T-helper 9 cell (primary cell): ENCODE measurements at places on chromosomes 6 and 20.

DNA sequence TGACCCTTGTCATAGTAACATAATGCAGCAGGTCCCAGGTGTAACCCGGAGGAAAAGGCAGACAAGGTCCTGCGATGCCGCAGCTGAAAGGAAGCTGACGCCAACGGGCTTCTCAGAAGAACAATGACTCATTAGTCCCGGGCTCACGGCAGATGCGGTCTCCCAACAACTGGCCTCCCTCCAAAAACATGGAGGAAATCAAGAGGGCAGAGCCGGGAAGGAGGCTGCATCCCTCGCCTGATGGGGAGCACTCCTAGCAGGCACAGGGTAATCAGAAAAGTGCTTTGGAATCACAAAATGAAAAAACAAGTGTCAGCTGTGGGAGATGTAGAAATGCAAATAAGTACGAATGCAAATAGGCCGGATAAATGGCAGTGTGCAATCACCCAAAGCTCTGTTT is 165.2 kb upstream of the AGPAT4 start:
- DNase-seq = no peak

DNA sequence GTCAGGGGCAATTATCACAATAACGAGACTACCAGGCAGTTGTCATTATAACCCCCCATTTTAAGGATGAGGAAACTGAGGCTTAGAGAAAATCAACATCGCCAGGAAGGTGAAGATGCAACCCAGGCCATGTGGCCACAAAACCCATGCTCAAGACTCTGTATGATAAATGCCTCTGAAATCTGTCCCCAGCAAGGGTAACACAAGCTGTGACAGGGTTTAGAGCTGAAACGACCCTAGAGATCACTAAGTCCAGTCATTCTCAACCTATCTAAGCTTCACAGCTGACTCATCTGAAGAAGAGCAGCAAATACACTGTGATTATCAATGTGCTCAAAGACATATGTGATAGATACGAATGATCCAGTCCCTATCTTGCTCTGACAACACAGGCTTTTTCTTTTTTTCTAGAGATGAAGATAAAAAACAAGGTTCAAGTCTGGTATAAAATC is 47.0 kb downstream of the ARHGAP18 start:
- DNase-seq = no peak

DNA sequence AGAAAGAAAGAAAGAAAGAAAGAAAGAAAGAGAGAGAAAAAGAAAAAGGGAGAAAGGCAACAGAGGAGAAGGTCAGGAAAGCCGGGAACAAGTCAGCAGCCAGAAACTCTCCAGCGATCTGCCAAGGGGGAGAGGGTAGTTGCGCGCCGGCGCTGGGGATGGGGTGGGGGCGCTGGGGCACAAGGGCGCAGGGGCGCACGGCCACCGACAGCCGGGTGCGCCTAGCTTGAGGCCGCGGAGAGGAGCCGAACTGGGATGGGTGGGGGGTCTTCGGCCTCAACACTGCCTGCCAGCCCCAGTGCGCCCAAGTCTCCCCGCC is 533 bp upstream of the RSPO3 start:
- DNase-seq = no peak

DNA sequence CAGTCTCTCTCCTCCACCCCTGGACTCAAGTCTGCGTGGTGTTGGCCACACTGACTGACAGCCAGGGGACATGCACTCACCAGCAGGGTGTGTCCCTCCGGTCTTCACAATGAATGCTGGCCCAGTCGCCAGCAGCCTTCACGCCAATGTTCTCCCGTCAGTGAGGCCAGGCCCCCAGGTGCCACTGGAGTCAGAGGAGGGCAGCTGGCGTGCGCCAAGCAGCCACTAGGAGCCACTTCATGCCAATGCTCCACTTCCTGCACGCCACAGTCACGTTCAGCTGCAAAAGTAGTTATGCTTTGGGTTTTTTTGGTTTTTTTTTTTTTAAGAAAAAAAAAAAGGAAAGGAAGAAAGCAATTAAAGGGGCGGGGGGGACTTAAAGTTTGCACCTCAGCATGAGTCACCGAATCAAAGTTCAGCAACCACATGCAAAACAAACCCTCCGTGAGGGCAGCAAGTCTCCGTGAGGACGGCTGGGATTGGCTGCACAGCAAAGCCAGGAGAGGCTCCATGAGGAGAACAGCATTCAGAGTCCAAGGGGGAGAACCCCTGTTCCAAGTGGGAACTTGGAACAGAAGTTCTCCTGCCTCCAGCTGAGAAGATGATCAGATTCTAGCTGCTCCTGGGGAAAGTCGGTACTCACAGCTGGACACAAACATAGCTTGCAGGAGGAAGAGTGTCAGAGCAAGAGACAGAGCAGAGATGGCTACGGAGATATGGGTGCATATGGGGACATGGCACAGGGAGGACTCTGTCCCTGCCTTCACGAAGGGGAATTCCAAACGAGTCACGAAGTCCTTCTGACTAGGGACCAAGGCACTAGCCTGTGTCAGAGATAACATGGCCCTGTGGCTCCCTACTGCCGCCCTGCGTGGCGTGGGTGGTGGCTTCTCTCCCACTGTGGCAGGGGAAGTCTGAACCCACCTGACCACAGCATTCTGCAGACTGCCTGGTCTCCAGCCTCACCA is at the start of gene ZC3H12D:
ZC3H12D (minus strand) TSS at position 282 of the 968 bp plus-strand sequence. CDS start 10,471 bp downstream, outside the sequence.
- DNase-seq = peak; percentile 74

- DNase-seq = no peak
These were observed 9.2 kb upstream of the PLEKHG1 start for GRCh38 chr6:150590446-150590845.

GRCh38 chr6:40986921-40987819 is 51.9 kb downstream of the UNC5CL start:
- no peak for DNase-seq

DNA sequence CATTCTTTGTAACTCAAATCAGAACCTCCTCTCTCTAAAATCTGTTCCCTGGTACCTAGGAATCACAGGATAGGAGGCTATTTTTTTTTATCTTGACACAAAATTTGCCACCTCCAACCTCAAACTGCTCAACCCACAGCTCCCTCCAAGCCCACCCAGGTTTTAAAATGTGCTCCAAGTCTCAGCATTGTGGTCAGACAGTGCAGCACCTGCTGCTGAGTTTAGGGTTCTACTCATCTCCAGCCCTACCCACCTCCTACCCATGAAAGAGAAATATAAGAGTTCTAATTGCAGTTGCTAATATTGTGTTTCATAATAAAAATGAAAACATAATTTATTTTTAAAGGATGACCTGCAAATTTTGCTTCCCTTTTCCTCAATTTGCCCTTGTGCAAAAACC is 496.5 kb downstream of the MAFB start:
- no peak for DNase-seq

DNA sequence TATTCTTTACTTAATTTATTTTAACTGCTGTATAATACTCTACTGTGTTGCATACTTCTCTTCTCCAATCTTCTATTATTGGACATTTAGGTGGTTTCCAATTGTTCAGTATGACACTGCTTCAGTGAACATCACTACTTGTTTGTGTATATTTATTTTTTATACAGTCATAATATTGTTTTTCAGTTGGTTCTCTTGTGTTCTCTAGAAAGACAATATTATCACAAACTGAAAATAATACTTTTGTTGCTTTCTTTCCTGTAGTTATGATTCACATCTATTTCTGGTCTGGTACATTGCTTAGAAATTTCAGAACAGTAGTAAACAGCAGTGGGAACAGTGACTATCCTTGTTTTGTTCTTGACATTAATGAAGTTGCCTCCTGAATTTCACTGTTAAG is 62.8 kb upstream of the GTSF1L start:
- DNase-seq = no peak

DNA sequence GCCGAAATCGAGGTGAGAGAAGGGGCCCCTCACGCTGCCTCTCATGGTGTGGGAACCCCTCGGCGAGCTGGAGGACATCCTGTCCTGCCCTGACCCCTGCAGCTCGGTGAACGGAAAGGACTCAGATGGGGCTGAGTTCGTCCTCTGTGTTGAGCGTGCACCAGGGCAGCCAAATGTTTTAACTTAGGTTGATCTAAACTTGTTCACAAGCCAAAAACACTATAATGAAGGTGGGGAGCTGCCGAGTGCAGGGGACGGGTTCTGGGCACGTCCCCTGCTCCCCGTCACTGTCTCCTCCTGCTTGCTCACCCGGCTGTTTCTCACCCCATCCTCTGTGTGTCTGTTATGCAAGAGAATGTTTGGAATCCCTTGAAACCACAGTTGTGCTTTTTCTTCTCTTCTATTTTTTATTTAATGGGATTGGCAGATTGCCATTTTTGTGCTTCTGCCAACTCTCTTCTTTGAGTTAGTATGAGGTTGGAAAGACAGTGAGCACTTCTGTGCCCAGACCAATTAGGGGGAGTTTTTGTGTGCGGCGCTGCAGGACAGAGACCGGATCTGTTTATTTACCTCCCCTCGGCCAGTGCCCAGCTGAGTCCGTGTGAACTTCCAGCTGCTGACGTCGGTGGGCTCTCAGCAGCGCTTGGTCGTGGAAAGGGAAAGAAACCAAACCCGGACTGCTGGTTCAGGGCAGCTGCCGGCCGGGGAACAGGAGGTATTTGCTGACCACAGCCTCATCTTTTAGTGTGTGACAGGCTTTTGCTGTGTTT is 158.1 kb downstream of the DTNBP1 start:
- no peak for DNase-seq

DNA sequence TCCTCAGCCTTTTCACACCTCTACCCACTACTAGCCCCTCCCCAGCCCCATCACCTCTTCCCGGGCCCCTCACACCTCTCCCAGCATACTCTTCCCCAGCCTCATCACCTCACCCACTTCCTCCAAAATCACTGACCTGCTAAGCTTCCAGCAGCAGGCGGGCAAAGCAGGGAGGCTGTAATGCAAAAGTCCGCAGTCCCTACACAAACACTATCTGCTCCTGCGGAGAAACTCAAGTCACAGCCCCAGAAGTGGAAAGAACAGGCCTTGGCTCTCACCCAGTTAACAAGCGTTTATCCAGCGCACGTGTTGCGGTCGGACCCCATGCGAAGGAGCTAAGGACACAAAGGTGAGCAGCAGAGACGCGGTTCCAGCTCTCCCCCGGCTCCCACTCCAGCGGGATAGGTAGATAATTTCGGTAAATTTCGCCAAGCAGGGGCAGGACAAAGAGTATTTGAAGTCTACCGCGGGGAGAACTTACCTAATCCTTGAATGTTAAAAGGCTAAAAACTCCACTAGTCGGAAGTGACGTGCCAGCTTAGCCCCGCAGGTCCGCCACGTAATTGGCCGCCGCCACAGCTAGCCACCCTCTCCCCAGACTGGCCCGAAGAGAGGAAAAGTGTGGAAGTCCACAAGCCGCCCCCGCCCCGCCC is 728 bp upstream of the TRIM39 start:
- DNase-seq = peak; percentile 74

DNA sequence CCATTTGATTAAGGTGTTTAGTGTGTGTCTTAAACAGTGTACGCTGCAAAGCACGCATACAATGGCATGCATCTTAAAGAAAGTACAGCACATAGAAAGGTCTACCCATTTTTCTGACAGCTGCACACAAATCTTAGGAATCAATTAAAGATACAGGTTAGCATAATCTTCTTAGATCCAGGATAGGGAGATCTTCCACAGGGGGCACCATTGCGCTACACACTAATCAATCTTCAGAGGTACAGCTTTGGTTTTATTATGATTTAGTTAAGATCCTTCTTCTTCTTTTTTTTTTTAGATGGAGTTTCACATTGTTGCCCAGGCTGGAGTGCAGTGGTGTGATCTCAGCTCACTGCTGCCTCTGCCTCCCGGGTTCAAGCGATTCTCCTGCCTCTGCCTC is 63.7 kb upstream of the BEND3 start:
- DNase-seq = no peak
